ENCODE measurements at places on chromosomes 2 and 18.

GRCh38 chr2:96113951-96114350 is 2.4 kb downstream of the ADRA2B start:
- no peak for DNase-seq

GRCh38 chr2:186255823-186256222 is 230.2 kb upstream of the ZC3H15 start:
- DNase-seq: no peak

GRCh38 chr2:143575340-143575739 is 446.1 kb downstream of the ARHGAP15 start:
- DNase-seq: no peak

- DNase-seq: no peak
Observed at GRCh38 chr2:218229851-218230250, 12.9 kb downstream of the ARPC2 start.

DNA sequence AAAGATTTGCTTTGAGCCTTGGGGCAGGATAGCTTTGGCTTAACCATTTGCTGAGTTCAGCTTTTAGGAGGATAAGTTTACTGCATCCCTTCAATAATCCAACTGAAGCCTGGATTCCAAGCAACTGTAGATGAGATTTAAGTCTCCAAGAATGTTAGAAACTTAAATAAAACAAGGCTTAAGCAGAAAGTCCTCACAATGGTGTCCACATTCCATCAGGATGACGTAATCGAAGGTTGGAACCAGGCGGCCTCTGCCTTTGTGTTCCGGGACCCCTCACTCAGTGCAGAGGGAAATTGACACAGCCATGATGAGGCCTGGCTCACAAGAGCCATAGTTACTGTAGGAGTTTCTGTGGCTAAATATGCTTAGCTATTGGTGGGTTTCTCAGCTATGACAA is 260.4 kb downstream of the LPIN1 start:
- no peak for DNase-seq

DNA sequence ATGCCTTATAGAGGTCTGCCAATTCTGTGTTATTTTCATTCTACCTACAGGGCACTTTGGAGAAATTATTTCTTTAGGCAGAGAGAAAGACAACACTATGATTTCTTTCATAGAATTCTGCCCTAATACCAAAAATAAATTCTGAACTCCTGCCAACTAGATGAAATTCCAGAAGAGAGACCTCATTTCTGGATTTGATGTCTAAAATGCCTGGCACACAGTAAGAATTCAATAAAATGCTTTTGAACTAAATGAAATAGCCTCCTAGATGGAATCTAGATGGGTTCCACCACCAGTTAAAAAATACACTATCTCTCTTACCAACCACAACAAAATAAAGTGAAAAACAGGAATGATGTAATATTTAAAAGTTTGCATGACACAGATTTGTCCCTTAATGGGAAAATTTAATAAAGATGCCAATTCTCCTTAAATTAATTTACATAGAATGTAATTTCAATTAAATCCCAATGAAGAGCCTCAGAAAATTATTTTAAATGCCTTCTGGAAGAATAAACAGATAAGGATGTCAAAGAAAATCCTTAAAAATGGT is 75.0 kb downstream of the OSBPL1A start:
- no peak for DNase-seq

- no peak for DNase-seq
Observed at GRCh38 chr2:168566974-168567665, 111.0 kb downstream of the CERS6 start.

GRCh38 chr2:188978291-188979081 is 4.3 kb downstream of the COL3A1 start:
- no peak for DNase-seq

- DNase-seq: no peak
Observed at GRCh38 chr2:215969131-215969841, 44.1 kb downstream of the MREG start.

DNA sequence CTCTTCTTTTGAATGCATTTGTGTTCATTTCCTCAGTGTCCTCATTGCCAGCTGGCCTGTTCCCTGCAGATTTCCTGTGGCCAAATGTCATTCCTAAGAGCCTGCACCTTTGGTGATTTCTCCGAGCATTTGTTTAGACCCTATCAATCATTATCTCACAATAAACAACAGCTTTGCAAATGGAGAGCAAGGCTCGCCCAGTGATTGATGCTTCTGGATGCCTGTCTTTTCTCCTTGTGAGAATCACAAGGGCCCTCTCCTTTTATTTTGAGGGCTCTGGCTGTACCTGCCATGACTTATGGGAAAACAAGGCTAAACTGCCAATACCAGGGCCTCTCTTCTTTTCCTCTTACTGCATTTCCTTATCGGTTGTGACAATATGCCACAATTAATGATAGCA is 1454.4 kb upstream of the CELF4 start:
- no peak for DNase-seq

DNA sequence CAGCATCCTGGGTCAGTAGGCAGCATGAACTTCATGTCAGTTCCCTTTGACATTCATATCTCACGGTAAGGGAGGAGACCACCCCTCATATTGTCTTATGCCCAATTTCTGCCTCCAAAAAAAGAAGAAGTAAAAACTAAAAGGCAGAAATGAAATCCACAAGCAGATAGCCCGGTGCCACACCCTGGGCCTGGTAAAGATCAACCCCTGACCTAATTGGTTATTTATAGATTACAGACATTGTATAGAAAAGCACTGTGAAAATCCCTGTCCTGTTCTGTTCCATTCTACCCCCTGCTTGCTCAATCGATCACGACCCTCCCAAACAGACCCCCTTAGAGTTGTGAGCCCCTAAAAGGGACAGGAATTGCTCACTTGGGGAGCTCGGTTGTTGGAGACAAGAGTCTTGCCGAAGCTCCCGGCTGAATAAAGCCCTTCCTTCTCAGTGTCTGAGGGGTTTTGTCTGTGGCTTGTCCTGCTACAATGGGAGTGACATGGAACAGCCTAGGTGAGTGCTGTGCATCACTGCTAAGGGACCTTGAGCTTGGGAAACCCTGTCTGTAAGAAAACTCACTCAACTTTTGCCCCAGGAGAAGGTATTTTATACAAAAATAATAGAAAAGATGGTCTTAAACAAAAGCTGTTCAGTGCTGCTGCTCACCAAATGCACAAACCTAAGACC is 11.1 kb downstream of the NDUFV2 start:
- DNase-seq: no peak

DNA sequence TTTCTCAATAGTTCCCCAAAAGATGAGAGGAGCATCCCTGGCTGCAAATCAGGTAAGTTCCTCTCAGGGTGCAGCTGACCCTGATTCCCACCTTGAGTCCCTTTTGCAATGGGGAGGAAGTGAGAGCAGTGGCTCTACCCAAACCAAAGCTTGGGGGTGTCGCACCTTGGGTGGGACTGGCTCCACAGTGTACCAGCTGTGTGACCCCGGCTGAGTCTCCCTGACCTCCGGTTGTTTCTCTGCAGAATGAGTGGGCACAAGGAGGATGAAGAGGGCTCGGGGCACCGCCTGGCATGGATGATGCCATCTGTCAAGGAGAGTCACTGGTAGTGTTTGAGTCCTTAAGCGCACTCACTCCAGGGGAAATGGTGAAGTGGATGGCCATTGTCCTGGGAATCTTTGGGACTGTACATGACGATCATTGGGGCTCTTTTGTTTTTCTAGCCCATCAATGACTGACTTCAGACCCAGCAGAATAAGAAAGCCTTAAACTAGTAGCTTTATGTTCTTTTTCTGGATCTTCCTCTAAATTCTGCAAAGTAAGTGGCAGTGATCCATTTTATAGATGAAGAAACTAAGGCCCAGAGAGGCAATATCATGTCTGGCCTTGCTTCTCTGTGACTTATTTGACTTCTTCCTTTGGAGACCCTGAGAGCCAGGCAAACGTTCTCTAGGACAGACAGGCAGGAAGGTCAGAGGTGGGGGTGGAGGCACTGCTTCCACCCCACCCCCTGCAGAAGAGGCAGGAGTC is 106.3 kb upstream of the ST3GAL5 start:
- no peak for DNase-seq

GRCh38 chr2:173347305-173348168 is 7.1 kb upstream of the CDCA7 start:
- DNase-seq: no peak

DNA sequence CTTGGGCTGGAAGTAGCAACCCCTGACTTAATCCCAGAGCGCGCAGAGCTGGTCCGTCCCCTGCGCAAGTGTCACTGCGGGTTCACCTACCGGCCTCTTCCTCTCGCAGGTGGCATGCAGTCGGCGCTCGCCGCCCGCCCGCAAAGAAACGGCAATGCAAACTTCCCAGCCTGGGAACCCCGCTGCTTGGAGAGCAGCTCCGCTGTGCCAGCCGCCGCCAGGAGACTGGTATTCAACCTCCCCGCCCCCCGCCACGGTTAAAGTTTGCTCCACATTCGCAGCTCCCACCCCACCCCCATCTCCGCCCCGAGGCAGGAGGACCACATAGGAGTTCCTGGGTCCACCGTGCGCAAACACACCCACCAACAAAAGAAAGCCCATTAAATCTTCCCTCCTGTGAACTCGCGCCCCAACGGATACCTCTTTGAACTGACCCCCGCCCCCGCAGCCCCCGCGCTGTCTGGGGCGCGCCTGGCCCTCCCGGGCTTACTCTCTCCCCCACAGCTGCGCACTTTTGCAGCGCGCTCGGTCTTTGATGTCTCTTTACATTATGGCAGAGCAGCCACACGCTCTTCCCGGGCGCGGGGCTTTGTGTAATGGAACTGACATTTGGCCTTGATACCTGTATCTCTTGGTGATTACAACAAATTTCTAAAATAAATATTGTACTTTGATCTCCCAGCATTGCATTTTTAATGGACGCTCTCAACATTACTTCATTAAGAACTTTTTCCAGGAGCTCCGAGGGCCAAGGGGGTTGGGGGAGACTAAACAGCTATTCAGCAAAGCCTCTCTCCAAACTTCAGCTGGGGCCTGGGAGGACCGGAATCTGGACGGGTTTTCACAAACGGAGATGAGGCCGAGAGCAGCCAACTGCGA is 3.1 kb upstream of the SP5 start:
- no peak for DNase-seq

GRCh38 chr18:8821531-8821930 is 116.2 kb downstream of the MTCL1 start:
- DNase-seq: no peak

- DNase-seq: no peak
Observed at GRCh38 chr2:48313036-48313877, 216.7 kb upstream of the STON1 start.

- no peak for DNase-seq
Observed at GRCh38 chr2:222433332-222434173, 9.2 kb downstream of the SGPP2 start.

DNA sequence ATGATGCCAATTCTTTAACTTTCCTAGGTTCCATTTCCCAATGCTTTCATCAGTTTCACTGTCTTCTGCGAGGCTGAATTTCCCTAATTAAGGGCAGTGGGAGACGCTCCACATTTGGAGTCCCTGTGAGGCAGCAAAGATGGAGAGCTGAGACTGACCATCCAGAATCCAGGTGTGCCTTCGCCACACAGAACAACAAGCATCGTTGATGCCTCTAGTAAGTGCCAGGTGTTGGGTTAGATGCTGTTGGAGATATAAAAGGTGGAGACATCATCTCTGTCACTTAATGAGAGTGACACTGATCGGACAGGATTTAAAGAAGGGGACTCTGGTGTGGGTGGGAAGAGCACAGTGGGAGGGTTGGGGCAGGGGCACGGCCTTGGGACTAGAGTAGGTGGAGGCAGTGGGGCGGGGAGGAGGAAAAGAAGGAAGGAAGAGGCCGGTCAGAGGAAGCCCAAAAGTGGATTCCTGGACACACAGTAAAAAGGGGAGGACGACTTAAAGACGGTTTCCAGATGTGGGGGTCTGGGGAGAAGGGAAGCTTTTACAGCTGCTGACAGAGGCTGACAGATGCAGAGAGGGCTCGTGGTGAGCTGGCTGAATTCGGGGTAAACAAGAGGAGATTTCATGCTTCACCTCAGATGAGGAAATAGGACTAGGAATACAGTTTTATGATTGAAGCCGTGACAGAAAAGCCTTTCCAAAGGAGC is 113.0 kb downstream of the BCL2 start:
- no peak for DNase-seq

DNA sequence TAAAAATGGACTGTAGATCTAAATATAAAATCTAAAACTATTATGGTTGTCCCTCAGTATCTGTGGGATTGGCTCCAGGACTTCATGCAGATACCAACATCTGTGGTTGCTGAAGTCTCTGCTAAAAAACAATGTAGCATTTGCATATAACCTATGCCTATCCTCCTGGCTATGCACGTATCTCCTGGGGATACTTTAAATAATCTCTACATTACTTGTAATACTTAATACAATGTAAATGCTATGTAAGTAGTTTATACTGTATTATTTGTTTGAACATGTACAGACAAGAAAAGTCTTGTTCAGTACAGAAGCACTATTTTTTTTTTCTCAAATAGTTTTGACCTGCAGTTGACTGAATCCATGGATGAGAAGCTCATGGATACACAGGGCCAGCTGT is 134.9 kb downstream of the ZAP70 start:
- DNase-seq: no peak

DNA sequence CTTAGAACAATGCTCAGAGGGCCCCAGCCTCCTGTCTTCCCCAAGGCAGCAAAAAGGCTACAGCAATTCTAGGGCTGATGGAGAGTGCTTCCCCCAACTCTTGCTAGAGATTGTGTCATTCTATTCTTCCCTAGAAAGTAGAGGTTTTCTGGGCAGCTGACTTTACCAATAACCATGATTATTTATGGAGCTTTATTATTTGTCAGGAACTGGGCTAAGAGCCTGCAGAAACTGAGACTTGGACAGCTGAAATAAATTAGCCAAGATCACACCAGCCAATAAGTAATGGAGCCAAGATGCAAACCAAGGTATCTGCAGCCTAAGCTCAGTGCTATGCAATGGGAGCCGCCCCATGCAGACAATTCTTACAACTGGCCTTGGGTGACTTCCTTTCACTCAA is 84.8 kb downstream of the CCBE1 start:
- no peak for DNase-seq

- no peak for DNase-seq
Observed at GRCh38 chr2:12754643-12755042, 37.9 kb downstream of the TRIB2 start.

GRCh38 chr2:164485541-164485940 is 135.7 kb downstream of the GRB14 start:
- no peak for DNase-seq

DNA sequence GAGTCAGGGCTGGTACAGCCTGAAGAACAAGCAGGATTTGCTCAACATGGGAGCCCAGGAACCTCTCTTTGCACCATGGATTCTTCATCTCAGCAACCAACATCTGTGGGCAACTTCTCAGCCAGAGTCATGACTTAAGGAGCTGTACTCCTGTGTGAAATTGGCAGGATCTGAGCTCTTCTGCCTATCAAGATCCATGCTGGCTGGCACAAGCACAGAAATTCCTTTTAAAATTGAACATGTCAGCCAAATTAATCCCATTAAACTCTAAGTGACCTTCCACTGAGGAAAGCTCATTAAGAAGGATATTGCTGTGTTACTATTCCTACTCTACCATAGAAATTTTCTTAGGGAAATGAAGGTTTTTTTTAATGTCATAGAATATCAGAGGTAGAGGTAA is 110.5 kb upstream of the SCG2 start:
- no peak for DNase-seq

DNA sequence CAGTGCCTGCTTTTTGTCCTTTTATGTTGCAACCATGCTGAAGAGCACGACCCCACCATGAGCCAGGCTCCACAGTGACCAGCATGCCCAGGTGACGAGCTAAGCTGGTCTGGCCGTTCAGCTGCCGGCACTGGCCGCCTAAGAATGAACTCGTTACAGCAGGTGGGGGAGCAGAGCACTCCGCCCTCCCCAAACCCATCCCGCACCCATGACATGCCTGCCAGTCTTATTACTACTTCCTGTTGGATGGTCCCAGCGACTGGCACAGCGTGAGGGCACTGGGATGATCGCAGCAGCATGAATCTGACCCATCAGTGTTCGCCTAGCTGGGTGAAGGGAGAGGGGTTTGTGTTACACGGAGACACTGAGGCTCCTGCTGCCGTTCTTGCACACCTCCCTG is 11.5 kb downstream of the DIPK1C start:
- no peak for DNase-seq

All from stimulated activated CD4-positive, alpha-beta T cell treated with anti-CD3 and anti-CD28 coated beads, Interleukin-1b, Interleukin-23, amount 100 ng/mL, for 1 hour (primary cell).